ENCODE measurements at places on chromosomes 16 and 17.

DNA sequence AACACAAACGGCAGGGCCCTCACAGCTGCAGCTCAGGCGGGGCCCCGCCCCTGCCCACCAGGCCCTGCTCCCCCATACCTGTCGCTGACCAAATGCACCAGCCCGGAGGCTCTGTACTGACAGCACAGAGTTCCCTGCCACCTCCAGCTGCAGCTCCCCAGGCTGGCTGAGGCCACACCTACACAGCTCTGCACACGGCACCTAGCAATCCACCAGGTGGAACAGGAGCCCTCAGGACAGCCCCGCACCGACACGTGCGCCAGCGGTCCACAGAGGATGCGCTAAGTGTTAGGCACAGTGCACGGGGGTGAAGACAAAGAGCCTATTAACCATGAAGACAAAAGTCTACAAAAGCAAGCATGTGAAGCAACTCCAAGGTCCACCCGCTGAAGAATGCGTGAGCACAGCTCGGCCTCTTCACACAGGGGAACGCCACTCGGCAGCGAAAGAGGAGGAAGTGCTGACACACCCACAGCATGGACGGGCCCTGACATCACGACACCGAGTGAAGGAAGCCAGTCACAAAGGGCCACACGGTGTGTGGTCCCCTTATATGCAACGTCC is 5.4 kb downstream of the ZCCHC14 start:
- DNase-seq: no peak

DNA sequence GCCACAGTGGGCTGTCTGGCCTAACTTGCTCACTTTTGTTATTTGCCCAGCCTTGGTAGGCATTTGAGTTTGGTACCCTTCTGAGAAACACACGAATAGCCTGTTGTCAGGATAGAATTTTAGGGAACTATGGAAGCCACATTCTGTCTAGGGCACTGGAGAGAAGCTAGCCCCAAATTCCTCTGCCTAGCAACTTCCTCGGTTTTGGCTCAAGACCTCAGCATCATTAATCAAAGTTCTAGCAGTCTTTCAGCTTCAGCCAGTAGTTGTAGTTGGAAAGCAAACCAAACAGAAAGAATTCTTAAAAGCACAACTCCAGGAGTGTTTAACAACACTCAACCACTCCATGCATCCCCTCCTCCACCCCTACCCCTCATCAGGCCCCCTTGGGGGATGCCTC is 572.1 kb upstream of the PSMD7 start:
- no peak for DNase-seq

DNA sequence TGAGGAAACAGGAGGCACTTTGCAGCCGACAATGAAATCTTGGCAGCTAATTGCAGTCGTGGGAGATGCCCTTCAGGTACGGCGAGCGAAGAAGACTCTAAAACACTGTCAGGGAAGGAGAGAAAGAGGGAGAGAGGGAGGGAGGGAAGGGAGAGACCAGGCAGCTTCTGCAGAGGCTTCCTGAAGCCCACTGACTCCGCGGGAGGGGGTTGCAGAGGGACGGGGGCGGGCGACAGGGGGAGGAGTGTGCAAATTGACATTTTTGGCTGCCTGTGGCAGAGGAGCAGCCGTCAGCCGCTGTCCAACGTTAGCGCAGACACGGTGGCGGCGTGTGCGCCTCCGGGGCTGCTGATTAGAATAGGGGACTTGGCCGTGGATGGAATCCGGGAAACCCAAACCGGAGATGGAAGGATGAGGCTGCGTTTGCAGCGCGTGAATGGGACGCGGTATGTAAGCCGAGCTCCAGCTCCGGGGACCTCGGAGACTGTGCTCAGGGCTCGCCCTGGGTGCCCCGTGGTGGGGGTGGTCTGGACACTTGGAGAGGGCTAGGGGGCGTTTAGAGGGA is 849.1 kb upstream of the RBFOX1 start:
- no peak for DNase-seq

DNA sequence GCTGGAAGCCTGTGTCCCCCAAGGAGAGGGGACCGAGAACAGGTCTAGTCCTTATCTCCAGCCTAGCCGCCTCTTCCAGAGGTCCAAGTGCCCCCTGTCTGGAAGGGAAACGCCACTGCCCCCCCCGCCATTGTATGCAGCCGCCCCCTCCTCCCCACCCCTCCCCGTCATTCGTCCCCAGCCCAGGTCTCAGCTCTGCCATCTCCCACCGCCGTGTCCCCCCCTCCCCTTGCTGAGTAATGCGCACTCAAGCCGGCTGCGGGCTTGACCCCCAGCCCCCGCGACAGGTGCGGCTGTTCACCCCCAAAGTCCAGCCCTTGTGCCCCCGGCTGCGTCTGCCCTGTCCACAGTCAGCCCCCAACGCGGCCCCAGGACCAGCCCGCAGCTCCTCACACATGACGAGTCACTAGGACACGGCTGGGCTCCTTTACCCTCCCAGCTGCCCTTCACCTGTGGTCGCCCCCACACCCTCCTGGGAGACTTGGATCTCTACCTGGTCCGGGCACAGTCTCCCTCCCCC is 622 bp downstream of the GPRC5B start:
- DNase-seq: no peak

GRCh38 chr17:39281806-39282205 is 56.1 kb upstream of the STAC2 start:
- no peak for DNase-seq

DNA sequence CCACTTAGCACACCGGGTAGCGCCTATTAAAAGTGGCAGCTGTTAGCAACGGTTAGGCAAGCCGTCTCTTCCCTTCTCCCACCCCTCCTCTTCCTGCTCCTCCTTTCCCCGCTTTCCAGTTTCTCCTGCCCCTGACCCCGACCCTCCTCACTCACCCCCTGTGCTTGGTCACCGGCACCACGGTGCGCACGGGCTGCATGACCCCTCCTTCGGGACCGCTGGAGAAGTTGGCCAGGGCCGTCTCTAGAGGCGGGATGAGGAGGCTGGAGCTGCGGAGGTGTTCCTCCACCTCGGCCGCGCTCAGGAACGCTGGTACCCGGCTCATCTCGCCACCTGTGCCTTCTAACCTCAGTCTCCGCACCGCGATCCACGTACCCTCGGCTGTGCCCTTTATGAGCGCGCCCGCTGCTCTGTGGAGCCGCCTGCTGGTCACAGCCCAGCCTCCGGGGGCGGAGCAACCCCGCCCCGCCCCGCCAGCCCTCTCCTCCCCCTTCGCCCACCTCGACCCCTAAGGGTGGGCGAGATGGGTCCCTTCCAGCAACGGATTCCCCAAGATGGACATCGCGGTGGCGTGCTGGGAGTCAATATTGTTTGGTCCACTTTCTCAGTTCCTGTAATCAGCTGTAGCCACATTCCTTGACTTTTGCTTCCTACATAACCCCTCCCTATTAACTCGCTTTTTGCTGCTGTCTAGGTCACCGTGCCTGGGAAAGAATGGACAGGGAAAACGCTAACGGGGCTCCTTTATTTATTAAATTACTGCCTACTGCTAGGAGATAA is at the start of gene CRYM:
TSS of gene CRYM (minus strand) at position 364 of the 780 bp plus-strand sequence. CDS start at position 325, 39 bp downstream.
- no peak for DNase-seq

DNA sequence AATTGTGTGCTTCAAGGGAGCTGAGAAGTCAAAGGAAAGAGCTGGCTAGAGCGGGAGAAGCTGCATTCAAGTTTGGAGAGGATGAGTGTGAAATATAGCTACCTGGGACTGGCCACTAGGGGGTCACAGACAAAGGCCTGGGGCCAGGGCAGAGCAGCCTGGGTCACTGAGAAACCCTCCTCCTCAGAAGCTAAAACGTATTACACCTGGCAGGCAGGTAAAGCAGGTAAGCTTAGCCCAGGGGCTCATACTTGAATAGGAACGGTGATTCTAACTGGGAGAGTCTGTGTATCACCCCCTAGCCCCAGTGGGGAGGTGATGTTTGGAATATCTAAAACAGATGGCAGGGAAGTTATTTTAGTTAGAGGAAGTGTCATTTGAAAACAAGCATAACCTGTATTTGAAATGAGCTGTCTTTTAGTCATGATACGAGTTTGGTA is 6.8 kb downstream of the KRT37 start:
- DNase-seq: no peak

DNA sequence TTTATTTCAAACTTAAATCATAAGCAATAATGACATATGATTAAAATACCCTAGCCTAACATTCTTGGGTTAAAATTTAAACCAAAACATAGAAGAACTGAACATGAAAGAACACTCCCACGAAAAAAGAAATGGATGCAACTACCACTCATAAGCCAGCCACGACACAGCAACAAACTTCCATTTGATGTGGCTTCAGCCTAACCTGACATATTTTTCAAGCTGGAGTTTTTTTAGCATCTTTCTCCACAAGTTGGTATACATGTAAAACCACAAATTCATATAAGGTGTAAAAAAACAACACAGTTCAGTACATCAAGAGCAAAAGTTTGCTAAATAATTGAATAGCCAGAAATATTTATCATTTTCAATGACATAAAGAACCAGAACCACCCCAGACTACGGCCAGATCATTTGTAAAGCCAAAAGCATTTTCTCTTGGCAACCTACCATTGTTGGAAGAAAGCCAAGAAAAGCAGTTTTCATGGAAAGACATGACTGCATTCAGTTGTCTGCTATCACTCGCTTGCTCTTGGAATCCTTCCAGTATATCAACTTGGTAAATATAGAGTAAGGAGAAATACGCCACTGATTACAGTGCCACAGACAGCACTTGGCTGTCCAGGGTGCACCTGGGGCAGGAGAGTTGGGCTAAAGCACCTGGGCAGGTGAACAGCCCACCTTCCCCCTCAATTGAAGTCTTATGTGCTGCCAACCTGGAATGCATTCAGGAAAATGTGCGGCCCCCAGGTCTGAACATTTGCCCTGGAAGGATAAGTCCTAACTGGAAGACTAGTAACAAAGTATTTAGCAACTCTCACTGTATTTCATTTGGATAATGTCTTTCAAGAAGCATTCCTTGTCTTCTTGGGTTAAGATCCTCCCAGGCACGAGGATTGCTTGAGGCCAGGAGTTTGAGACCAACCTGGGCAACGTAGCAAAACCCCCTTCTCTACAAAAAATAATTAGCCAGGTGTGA is 60.5 kb downstream of the CREBBP start:
- DNase-seq: no peak

DNA sequence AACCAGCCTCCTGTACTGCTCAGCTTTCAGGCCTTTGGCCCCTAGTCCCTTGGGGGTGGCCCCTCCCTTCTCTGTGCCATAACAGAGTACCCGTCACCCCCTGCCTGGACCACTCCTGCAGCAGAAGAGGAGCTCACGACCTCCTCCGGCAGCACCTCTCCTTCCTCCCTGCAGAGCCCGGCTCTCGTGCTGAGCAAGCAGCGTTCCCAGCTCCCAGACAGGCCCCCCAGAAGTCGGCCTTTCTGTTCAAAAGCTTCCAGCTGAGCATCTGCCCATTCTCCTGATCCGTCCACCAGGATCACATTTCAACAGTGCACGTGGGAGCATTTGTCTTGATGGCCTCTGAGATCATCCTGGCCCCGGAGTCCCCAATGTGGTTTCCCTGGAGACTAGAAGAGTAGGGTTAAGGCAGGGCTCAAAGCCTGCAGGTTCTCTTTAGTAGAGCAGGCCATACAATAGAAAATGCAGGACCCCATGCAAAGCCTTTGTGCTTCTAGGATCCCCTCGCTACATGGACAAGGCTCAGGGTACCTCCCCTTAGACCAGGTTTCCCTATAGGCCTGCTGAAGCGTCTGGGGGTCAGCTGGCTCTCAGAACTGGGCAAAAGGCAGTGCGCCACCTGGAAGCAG is 35.6 kb downstream of the NLRC3 start:
- no peak for DNase-seq

- no peak for DNase-seq
These were observed 119.6 kb downstream of the CA4 start for GRCh38 chr17:60269417-60269816.

- no peak for DNase-seq
These were observed 32.9 kb downstream of the BAHCC1 start for GRCh38 chr17:81428121-81428515.

DNA sequence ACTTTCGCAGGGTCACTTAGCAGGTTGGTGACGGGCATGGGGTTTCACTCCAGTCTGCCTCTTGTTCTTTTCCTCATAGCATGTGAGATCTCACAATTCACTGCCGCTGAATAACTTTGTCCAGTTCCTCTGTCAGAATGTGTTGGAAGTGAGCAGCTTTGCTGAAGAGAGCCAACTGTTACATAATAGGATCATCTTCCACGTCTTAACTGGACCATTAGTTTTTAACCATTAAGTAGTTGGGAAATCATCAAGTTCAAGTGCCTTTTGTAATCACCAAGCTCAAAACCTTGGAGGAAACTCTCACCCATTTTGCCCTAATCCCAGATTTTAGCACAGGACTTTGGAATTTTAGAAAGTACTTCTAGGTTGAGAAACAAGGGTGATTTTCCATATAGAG is 290.6 kb downstream of the WWOX start:
- DNase-seq: no peak

DNA sequence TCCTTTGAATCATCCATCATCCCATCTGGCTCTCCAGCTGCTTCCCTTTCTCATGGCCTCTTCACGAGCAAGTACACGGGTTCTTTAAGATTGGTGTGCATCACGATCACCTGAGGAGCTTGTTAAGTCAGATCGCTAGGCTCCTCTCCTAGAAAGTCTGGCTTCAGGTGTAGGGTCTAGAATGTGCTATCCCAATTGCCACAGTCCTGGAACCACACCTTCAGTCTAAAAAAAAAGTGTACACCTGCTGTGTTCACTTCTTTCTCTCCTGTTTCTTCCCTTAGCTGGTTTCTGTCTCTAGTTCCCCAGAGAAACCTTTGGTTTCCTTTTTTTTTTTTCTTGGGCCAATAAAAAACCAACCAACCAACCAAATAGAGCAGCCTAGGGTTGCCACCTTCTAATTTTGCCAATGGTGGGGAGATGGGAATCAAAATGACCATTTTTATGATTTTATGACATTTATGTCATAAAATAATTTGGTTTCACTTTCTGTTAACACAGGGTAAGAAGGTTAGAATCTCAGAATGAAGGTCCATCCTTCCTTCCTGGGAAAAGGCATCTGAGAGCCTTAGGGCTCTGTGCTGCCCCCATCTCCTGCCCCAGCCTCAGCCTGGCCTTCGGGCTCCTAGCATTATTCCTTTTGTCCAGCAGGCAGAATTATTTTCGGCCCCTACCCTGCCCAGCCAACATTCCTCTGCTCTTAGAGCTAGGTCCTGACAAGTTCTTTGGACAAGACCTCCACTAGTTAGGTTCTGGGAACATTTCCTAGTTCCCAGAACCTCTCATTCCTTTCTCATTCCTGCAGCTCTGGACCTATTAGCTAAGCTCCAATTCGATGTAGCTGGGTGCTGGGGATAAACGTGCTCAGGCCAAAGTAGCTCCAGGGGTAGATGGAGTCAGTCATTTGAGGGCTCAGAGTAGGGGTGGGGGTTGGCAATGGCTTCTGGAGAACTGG is 1.9 kb upstream of the GGT6 start:
- no peak for DNase-seq

GRCh38 chr17:34527136-34527907 is 52.1 kb upstream of the TMEM132E start:
- DNase-seq: no peak

- no peak for DNase-seq
These were observed 17.1 kb downstream of the MYLK3 start for GRCh38 chr16:46730801-46731690.

GRCh38 chr16:65200156-65200773 is 78.4 kb upstream of the CDH11 start:
- DNase-seq: no peak

- DNase-seq: no peak
These were observed 47.8 kb downstream of the MEOX1 start for GRCh38 chr17:43613917-43614316.

- no peak for DNase-seq
These were observed 13.0 kb downstream of the RARA start for GRCh38 chr17:40321961-40322357.

- no peak for DNase-seq
These were observed 30.6 kb downstream of the ZFHX3 start for GRCh38 chr16:73017321-73017720.

GRCh38 chr16:75073545-75074303 is 42.9 kb downstream of the LDHD start:
- no peak for DNase-seq

GRCh38 chr17:39171933-39172332 is 6.0 kb upstream of the ARL5C start:
- no peak for DNase-seq

Measured in cortex of kidney (tissue), 1 donor.